Right ventricle myocardium inferior (tissue), 1 donor: ENCODE measurements at places on chromosomes 16 and 17. TPM values are rescaled to one million over a fixed set of nuclear protein-coding genes. Genes with fewer than 3 reads are reported as not detected.
A peak's percentile ranks its signal among the peaks of the same experiment; 100 is the strongest.

- no peak for DNase-seq
Measured at GRCh38 chr17:43616852-43617251, 44.9 kb downstream of the MEOX1 start.

DNA sequence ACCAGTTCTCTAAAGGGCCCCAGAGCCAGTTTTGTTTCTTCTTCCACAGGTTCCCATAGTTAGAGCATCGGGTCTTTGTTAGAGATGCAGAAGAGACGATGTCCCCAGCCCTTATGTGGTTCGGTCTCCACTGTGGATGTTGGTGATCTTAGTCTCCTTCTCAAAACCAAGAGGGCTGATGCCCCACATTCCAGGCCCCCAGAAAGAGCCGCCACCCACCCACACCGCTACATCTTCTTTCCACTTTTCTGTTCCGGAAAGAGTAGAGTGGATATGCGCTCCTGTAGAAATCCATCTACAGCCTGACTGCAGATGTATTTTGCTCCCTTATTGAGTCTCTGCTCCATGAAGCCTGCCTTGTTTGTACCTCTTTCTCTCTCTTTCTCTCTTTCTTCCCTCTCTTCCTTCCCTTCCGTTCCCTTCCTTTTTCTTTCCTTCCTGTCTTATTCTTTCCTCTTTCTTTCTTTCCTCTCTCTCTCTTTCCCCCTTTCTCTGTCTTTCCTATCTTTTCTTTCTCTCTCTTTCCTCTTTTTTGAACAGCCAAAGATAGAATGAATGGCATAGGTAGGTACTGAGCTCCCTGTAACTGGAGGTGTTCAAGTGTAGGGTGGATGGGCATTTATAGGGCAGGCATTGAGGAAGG, 224.3 kb downstream of the SEC14L1 start:
- DNase-seq = no peak

GRCh38 chr16:13781575-13782338, 138.2 kb upstream of the ERCC4 start:
- no peak for DNase-seq

GRCh38 chr17:36092230-36092629, 2.3 kb upstream of the CCL3 start:
- DNase-seq = no peak

GRCh38 chr17:9456330-9456729, 119.3 kb downstream of the STX8 start:
- no peak for DNase-seq

- DNase-seq = no peak
Measured at GRCh38 chr17:15662681-15663080, 21.4 kb downstream of the TRIM16 start.

The GNAO1 gene
- 32.2 TPM for total RNA-seq

The SPNS1 gene
- 18.2 TPM for total RNA-seq

GRCh38 chr16:10765772-10766171, 22.1 kb downstream of the NUBP1 start:
- no peak for DNase-seq

DNA sequence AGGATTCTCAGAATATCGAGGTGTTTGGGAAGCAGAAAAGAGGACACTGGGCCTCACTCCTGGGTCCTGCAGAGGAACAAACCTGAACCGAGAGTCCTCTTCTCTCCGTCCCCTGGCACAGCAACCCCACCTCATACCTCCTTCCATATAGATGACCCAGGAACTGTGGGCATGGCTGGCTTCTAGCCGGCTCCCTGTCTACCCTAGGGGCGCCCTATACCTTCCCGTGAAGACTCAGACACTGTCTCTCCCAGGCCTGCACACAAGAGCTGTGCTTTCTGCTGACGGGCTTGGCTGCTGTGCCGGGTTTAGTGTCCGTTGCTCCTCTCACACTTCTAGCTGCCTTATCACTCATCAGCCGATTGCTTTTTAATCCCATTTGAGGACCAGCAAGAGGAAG, 46.5 kb upstream of the CRISPLD2 start:
- DNase-seq = no peak

DNA sequence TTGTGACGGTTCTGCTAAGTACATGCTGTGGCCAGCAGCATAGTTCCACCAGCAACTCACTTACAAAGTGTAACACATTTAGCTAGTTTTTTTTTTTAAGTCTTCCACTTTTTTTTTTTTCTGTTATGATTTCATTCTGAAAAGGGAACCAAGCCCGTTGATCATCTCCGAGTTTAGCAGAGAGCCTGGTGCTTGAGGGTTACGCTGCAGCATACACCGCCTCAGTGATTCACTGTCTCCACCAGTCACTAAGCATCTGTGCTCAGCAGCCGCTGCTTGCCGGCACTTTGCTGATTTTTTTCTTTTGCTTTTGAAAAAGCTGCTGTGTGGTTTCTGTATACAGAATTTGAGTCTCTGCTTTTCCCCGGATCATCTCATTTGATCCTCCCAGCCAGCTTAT, 194.5 kb upstream of the CDH13 start:
- DNase-seq = no peak

The CCDC200 gene
- total RNA-seq = not detected

- DNase-seq = no peak
Measured at GRCh38 chr16:2089706-2090480, 42.1 kb downstream of the TSC2 start.

GRCh38 chr16:79082970-79083369, 517.6 kb downstream of the MAF start:
- no peak for DNase-seq

DNA sequence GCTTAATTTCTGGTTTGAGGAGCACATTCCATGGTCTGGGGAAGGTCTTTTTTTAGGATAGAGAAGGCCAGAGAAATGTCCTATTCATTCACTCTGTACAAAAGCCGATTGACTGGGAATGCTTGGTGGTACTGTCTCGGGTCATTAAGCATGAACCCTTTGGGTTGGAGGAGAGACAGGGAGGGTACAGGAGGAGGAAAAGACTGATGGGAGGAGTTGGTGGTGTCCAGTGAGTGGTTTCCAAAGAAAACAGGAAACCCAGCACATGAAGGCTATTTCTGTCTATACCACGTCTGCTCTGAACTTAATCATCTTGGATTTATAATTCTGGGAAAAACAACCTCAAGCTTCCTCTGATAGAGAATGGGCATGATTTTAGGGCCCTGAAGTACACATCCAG, 111.9 kb downstream of the XYLT1 start:
- no peak for DNase-seq

DNA sequence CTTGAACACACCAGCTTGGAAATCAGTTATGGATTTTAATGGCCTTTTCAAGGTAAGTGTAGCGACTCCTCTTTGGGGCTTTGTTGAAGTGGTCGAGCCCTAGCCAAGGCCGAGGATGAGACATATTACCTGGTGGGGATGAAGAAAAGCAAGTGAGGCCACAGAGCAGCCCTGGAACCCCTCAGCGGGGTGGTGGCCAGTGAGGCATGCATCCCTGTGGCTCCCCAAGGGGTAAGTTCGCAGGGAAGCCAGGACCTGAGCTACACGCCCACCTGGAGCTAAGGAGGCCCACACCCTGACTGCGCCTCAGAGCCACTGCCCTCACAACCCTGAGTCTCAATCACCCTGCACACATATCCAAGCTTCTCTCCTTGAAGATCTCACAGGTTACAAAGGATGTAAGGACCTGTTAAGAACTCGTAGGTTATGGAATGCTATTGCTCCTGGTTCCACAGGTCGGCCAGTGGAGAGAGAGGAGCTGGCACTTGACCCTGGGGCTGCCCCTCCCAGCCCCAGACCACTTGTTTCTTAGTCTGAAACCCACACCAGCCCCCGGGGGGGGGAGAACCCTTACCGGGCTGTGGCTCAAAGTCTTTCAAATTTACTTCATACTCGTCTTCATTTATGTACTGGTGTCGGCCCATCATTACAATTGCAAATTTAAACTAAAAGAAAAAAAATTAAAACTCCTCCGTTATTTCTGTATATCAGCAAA, 12.0 kb downstream of the LITAFD start:
- DNase-seq = no peak

- DNase-seq = no peak
Measured at GRCh38 chr16:63461248-63461841, 1425.1 kb upstream of the CDH8 start.

DNA sequence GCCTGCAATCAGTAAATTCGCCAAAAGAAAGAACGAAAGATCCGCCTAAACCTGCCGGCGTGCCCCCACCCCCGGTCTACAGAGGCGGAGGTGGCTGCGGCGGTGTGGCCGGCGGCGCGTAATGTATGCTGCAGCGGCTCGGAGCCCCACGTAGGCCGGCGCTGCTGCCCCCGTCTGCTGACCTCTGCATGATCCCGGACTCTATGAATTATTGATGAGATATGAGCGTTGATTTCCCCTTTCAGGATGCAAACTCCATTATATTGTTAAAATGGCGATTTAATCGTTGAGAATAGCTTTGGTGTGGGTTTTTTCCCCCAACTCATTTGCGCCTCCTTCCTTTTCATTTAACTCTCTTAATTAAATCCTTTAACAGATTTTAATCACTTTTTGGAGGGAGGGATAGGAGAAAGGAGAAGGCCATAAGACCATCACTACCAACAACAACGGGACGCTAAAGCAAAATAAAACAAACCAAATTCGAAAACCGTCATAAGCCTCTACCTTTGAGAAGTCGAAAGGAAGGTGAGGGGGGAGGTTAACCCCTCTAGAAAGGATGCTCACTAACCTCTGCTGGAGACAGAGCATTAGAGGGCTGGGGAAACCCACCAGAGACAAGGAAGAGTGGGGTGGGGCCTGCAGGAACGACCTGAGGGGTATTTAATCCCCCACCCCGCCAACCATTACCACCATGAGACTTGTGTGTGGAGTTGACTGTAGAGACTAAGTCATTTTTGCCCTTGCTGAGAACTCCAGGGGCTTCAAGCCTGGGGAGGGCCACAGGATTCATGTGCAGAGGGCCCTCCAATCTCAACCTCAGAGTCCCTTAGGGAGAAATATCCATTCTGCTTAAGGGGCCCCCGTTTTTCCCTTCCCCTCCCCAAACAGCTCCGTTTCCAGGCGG, 3.4 kb downstream of the HOXB3 start:
- no peak for DNase-seq

The GP1BA gene
- total RNA-seq = not detected

DNA sequence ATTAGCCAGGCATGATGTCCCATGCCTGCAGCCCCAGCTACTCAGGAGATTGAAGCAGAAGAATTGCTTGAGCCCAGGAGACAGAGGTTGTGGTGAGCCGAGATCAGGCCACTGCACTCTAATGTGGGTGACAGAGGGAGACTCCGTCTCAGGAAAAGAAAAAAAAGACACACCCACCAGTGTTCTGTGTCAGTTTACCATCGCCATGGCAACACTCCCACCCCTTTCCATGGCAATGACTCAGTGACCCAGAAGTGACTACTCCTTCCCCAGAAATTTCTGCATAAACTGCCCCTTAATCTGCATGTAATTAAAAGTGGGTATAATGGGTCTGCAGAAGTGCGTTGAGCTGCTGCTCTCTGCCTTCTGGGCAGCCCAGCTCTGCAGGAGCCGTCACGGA, 4.0 kb upstream of the ZC3H18 start:
- DNase-seq = no peak

DNA sequence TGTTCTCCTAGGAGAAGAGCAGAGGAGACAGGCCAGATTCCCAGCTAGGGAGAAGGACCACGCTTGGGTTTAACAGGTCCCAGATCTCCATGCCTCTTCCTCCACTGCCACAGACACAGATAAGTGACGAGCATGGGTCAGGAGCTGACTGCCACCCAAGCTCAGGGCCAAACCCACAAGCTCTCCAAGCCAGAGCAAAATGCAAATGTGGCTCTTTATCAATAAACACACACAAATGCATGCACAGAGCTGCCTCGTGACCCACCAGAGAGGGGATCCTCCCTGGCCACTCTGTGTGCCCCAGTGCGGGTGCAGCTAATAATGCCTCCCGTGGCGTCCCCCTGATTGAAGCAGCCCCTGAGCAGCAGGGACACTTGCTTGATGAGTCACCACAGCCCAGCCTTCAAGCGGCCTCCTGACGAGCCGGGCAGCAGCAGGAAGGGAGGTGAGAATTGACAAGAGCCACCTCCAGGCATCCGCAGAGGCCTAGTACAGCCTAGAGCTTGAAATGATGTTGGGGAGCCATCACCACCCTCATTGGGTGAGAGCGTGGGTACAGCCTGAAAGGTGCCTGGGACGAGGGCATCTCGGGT, 143.9 kb downstream of the CCDC182 start:
- no peak for DNase-seq

DNA sequence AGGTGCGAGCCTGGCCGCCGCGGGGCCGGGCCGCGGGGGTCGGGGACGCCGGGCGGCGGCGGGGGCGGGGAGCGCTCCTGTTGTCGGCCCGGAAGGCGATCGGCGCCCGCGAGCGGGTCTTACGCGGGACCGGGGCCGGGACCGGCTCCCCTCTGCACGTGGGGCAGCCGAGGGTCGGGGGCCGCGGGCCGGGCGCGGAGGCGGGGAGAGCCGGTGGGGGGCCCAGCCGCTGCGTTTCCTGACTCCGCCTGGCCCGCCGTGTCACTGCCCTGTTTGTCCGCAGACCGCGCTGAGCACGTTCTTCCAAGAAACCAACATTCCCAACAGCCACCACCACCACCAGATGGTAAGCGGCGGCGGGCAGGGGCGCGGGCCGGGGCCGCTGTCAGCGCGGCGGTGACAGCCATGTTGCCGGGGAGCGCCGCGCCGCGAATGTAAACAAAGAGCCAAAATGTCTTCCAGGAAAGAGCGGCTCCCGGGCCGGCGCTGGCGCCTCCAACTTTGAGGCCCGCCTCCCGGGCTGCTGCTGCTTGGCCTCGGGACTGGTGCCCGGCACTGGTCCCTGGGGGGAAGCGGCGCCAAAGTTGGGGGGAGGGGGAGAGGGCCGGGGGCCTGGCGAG, 586 bp downstream of the UBALD2 start:
- DNase-seq = peak; percentile 91
